Mucosa of descending colon (tissue), 3 donors: ENCODE measurements at places on chromosomes 16 and 17.

DNA sequence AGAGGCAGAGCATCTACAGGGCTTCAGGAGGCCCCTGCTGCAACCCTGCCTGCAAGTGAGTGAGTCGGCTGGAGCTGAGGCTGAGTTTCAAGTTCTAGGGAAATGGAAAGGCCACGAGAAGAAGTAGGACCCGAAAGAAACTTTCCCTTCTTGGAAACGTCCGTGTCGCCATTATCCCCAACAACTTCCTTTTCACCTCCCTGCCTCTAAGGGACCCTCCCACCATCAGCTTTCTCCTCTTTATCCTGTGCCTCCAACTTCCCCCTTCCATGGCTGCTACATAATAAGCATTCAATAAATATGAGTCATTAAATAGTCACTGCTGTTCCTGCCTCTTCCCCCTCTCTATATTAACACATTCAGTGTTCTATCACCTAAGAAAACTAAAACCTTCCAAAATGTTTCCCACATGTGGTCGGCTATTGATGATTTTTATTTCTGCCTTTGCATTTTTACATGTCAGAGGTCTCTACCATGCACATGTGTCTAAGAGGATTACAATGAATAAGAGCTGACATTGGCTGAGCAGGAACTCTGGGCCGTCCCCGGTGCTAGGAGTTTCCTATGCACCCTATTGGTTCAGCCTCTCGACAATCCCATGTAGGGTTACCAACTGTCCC, 115.9 kb upstream of the TNRC6C start:
- DNase-seq = no peak

GRCh38 chr16:907842-908241, 62.9 kb downstream of the LMF1 start:
- DNase-seq = no peak

GRCh38 chr16:627454-628239, 3.1 kb upstream of the WFIKKN1 start:
- DNase-seq = peak; percentile 64

GRCh38 chr16:29809850-29810698, 1.9 kb upstream of the PRRT2 start:
- DNase-seq = peak; percentile 57

- DNase-seq = no peak
These were observed 19.4 kb downstream of the IQCK start for GRCh38 chr16:19737306-19738038.

GRCh38 chr17:83119987-83120864, 40.8 kb downstream of the METRNL start:
- no peak for DNase-seq

DNA sequence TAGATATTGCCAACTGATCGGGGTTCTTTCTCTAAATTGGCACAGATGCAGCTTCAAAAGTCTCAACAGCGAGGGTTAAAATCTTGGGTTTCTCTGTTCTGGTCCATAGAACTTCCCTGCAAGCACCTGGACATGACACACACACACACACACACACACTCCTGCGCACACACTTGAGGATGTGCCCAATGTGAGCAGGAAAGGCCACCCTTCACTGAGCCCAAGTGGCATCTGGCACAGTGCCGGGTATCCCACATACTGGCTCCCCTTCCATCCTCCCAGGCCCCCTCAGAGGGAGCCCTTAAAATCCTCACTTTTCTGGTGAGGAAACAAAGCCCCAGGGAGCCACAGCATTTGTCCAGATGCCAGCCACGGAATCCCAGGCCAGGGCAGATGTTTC, 55.5 kb downstream of the ZNF423 start:
- DNase-seq = no peak

DNA sequence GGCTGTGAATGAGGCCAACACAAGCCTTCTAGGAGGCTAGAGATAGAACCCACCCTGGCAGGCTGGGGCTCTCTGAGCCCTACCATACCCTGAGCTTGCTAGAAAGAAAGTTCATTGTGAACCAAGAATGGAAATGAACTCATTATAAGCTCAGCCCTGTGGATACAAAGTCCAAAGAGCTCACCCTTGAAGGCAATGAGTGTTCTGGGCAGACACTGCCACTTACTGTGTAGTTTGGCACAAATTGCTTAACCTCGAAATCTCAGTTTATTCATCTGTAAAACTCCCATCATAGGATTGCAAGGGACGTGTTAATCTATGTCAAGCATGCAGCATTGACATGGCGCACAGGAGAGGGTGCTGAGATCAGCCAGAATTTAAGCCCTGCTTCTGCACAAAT, 5.5 kb downstream of the KDM8 start:
- DNase-seq = no peak

DNA sequence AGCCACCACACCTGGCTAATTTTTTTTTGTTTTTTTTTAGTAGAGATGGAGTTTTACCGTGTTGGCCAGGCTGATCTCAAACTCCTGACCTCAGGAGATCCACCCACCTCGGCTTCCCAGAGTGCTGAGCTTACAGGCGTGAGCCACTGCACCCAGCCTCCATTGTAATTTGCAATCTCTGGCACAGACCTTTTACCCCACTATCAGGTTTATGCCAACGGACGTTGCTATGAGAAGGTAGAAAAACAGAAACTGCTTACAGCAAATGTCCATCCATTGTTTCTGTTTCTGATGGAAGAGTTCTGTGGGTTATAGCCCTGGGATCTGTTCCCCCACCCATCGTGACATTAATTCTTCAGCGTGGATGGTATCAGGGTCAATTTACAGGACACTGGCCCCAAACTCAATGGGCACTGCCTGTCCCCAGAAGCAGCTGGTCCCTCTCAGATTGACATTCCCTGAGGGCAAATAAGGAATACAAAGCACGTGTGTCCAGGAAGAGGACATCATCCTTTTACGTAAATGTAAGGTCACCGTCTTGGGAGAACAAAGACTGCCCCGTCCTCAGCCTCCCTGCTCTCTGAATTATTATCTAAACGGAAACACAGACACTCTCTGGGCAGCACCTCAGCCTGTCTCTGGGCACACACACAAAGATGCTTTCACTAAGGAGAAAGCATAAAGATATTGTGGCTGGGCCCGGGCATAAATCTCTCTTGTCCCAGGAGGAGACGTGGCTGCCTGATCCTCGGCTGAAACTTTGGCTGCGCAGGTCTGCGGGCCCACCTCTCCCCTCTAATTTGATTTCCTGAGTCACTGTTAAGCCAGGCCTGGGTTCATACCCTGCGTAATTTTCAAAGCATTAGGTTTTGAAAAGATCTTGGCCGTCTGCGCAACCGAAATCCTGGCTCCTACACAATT, 5.2 kb downstream of the KCNG4 start:
- no peak for DNase-seq

- DNase-seq = no peak
These were observed 146.0 kb upstream of the RCVRN start for GRCh38 chr17:10051112-10051511.

DNA sequence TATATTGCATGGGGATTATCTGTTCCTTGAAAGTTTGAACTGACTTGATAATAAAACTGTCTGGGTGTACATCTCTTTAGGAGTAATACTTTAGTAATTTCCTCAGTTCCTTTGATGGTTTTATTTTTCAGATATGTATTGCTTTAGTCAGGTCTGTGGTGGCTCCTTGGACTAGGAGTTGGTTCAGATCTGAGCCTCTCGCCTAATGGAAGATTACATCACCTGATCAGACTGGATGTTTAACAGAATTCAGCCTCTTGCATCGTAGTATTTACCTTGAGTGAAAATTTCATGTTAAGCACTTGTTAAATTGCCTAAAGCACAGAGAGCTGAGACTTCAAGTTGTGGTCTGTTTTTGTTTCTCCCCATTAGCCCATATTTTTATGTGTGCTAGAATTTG, 267.3 kb downstream of the MAP2K4 start:
- no peak for DNase-seq

DNA sequence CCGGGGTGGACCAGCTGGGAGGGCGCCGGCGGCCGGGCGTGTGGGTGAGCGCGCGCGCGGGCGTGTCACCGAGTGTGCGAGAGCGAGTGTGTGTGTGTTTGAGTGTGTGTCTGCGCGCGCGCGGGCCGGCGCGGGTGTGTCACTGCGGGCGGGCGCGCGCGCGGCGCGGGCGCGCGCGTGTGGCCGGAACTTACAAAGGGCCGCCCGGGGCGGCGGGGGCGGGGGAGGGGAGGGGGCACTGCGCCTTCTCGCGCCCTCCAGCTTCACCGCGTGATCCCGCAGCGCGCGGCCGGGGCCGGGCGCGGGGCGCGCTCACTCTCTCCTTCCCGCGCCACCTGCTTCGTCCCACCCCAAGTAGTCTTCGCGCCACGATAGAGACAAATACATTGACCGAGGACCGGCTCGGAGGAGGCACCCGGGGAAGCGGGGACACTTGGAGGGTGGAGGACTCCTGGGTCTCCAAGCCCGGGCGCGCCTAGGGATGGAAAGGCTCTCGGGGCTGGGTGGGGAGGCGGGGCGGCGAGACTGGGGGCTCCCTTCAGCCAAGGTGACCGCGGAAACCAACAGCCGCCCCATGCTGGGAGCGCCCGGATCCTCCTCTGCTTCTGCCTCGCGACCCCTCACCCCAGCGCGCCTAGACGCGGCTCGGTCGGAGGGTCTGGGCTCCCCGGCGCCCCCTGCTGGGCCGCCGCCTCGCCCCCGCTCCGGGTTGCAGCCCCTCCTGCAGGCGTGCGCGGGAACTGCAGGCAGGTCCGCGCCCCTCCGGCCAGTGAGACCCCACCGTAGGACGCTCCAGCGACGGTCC, at the start of gene SRCIN1:
Gene SRCIN1 (minus strand): TSS at position 112 of the 805 bp plus-strand sequence. CDS start 247 bp downstream, outside the sequence.
- peak; percentile 82 for DNase-seq

DNA sequence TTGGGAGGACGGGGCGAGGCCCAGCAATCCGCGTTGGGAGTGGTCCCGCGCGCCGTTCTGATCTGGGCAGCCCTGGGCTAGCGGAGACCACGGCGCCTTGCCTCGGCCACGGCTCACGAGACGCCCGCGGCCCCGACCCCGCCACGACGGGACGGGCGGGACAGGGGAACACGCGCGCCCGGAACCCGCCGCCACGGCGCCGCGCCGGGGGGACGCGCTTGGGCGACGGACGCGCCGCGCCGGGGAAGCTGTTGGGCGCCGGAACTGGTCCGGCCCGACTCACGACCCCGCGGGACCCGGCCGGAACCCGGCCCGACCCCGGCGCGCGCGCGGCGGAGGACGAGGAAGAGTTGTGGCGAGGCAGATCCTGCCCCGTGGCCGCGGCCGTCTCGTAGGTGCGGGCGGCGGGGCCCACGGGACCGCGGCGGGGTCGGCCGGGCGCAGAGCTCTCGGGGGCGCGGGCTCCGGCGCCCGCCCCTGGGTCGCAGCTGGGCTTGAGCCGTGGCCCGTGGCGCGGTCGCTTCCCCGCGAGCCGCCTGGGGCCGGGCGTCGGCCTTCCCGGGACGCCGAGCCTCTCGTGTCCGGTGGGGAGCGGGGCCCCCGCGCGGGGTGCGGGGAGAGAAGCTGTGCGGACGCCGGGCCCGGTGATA, at the start of gene ACSF3:
Gene ACSF3 (plus strand): TSS at position 251 of the 650 bp plus-strand sequence. CDS start 6,830 bp downstream, outside the sequence.
- peak; percentile 79 for DNase-seq

- no peak for DNase-seq
These were observed 50.6 kb downstream of the BAHCC1 start for GRCh38 chr17:81445642-81446503.

GRCh38 chr16:78574571-78574970, 475.1 kb downstream of the WWOX start:
- no peak for DNase-seq

- DNase-seq = no peak
These were observed 130.1 kb downstream of the SPACA3 start for GRCh38 chr17:33121756-33122155.

GRCh38 chr16:11913425-11914079, 2.2 kb downstream of the GSPT1 start:
- DNase-seq = no peak

DNA sequence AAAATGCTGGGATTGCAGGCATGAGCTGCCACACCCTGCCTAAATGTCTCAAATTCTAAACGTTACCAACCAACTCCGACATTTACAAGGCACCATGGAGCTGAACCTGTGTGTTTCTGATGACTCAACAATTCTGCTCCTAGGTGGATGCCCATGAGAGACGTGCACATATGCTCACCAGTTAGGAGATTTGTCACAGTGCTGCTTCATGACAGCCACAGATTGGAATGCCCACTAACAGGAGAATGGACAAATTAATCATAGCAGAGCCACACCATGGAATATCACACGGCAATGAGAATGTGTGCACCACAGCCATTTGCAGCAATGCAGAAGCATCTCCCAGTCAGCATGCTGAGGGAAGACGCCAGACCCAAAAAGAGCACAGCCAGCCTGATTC, 8.0 kb upstream of the KCNG4 start:
- DNase-seq = no peak

GRCh38 chr16:7090628-7091115, 242.0 kb upstream of the RBFOX1 start:
- no peak for DNase-seq

DNA sequence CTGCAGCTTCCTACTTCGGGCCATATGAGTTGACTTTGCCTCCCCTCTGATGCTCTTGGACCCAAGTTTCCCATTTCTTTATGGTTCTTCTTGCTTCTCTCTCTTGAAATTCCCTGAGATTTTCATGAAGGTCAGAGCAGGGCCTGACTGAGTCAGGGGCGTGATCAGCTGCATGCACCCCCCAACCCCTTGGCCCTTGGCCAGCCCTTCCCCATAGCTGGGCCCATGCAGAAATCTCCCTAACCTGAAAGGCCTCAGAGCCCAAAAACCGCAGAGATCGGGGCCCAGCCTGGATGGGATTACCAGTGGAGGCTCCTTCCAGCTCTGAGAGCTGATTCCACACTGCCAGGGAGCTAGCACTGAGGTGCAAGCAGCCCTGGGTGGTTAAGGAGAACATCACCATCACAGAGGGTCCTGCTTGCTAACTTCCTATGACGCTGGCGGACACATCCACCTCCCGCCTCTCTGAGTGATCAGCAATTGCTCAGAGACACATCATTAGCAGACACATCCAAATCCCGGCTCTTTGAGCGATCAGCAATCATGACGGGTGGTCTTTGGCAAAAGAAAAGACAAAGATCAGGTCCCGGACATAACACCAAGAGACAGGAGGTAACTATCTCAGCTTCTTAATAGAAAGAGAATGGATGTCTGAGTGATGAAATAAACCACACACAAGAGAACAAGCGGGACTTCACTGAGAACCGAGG, 161.5 kb downstream of the C16orf78 start:
- no peak for DNase-seq

- DNase-seq = no peak
These were observed 15.4 kb downstream of the SRP68 start for GRCh38 chr17:76056882-76057281.

GRCh38 chr16:81094771-81095251, 1.4 kb downstream of the GCSH start:
- no peak for DNase-seq
